ENCODE measurements at places on chromosomes 7 and 10.

GRCh38 chr10:48542471-48543181 lies 62.2 kb downstream of the ARHGAP22 start:
- DNase-seq, result no peak

DNA sequence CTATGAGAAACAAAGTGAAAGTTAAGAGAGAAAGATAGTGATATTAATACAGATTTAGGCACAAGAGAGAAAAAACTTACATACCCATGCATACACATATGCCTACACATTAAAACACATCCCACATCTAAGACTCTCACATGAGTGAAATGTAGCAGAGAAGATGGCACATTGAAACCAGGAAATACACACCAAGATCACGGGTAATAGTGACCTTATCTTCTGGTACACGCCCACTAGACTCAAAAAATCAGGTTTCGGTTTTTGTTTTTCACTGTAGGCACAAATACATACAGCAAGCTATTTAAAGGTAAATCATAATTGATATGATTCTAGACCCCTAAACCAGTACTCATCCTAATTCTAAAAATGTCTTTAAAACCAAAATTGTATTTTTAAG lies 225.2 kb upstream of the TAC1 start:
- no peak for DNase-seq

- peak; percentile 64 for DNase-seq
Measured at GRCh38 chr7:3897430-3898372, 596.6 kb downstream of the SDK1 start.

- DNase-seq, result no peak
Measured at GRCh38 chr10:118626953-118627352, 31.5 kb upstream of the PRLHR start.

DNA sequence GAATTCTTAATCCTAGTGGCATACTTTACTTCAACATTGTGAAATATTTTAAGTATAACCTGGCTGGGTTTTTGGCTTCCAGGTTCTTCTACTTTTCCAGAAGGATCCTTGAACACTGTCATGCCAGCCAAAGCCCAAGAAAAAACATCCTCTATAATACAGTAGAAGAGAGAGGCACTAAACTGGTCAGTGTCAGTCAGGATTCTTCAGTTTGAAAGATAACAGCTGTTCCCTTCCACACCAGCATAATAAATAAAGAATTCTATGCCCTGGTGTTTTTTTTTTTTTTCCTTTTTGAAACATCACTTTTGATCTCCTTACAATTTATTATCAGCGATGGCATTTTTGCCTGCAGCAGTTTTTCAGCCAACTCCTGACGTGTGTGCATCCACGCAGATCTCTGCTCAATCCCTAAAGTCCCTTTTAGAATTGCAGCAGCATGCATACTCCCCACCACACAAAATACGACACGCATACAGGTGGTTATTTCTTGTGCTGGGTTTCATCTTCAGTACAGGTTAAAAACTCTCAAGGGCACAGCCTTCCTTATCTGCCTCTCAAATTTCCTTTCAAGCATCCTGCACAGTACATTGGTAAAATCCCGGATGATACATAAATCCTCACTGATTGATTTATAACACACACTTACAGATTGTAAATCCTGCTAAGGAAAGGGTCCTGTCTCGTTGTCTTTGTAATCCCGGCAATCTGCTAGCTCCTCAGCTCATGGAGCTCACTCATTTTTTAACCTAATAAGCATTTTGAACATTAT lies 100.2 kb downstream of the TPK1 start:
- no peak for DNase-seq

GRCh38 chr10:1048732-1049424 lies at the start of gene IDI1:
IDI1 (minus strand) TSS chr10:1049119; CDS start chr10:1049003, 116 bp downstream.
- DNase-seq, result peak; percentile 97

DNA sequence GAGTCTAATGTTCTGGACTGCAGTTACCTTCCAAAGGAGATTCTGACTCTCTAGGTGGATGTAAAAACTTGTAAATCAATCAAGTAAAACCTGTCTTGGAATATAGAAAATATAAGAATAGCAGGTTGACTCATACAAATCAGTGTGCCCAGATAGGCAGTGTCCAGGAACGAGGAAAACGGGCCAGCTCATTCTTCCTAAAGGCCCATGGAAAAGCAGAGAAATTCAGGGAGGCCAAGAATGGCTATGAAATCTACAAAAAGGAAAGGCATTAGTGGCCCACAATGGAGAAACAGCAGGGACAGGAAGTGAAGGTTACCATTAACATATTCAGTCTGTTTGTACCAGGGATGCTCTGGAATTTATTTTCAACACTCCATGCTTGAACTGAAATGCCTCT lies 14.9 kb downstream of the GLI3 start:
- no peak for DNase-seq

- no peak for DNase-seq
Measured at GRCh38 chr10:119862524-119862923, 10.1 kb downstream of the MCMBP start.

DNA sequence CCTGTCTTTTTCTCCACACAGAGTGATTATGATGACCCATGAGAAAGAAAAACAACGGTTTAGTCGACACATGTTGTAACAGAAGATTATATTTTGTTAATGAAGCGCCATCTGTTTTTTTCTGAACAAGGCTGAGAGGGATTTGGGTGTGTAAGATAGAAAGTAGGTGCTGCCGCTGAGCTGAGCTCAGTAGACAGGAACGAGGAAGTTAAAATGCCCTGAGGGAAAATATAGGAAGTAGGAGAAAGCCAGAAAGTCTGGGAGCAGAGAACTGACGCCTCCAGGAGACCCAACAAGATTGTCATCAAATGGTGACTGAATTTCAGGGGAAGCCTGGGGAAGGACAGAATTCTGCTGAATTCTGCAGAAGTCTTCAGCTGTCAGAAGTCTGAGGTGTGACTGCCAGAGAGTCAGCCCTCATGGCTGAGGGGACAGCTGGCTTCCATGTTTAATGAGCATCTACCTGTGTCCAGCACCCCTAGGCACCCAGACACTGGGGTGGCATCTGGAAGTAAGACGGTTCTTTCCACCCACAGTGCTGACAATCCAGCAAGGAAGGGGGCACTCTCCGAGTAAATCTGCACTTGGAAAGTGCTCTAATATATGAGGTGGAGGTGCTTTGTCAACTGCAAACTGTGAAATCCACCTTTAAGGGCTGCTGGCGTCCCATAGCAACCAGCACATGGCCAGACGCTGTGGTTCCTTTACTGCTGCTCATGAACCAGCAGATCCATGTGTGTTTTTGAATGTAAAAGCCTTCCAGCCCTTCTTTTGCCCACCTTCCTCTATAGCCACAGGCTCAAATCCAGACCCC lies 12.5 kb upstream of the TSPAN15 start:
- no peak for DNase-seq

DNA sequence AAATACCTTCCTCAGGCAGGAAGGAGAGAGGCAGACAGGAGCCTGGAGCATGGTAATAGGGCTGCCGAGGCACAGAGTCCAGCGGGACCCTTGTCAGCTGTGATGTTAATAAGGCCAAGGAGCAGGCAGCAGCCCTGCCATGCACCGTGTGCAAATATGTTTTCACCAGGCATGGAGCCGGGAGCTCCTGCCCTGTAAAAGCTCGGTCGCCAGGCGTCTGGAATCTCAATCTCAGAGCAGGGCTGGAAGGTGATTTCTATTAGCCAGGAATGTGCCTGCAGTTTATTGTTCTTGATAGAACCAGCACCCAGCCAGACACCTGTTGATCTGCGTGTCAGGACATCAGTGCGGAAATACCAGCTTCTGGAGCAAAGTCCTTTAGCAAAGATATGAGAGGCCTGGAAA lies 469.8 kb downstream of the GLRX3 start:
- DNase-seq, result no peak

DNA sequence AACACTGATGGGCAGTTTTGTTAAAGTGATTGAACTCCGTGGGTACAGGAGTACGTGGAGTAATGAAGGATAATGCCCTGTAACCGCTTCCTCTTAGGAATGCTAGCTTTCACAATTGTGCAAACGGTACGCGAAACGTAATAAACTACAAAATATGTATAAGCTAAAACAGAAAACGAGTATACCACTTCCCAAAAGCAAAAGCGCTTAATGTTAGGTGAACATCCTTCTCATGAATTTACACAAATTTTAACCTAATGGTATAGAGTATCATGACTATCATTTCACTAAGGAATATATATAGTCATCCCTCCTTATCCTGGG lies 395 bp upstream of the ZNF25 start:
- DNase-seq, result no peak

- DNase-seq, result peak; percentile 90
Measured at GRCh38 chr10:79286318-79286951, 60.8 kb upstream of the PPIF start.
